OCI-LY7 (cell line): ENCODE measurements at places on chromosomes 11 and 22.

GRCh38 chr11:12540075-12540680, 134.0 kb upstream of the TEAD1 start:
- no peak for DNase-seq

GRCh38 chr22:36823186-36823839, 6.5 kb upstream of the PVALB start:
- DNase-seq, result no peak

DNA sequence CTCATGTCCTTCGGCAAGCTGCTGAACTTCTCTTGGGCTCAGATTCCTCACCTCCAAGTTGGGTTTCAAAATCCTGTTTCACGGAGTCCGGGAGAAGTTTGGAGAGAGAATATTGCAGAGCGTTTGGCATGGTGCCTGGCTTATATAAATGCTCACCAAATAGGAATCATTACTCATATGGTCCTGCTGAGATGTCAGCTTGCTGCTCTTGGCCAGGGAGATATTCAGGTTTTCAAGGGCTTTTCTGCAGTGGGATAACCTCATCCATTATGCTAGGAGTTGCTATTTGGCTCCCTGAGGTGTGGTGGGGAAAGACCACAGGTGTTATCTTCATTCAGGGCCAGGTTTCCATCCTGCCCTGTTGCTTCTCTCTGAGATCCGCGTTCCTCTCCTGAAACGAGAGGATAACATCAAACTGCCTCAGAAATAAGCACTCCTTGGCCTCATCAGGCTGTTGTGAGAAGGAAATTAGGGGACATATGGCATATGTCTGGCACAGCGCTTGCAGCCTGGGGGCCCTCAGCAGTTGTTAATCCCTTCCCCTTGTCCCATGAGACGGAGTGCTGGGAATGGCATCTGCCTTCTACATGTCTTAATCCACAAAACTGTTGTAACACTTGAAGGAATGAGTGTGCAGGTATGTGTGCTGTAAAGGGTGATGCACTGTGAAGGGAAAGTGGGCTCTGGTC, 29.9 kb upstream of the ACER3 start:
- DNase-seq, result no peak

- DNase-seq, result no peak
Measured at GRCh38 chr11:18304745-18305144, 17.2 kb downstream of the HPS5 start.

GRCh38 chr22:37379085-37379484, 48.2 kb downstream of the ELFN2 start:
- DNase-seq, result peak; percentile 46

GRCh38 chr11:120717042-120717441, 205.5 kb downstream of the GRIK4 start:
- no peak for DNase-seq

DNA sequence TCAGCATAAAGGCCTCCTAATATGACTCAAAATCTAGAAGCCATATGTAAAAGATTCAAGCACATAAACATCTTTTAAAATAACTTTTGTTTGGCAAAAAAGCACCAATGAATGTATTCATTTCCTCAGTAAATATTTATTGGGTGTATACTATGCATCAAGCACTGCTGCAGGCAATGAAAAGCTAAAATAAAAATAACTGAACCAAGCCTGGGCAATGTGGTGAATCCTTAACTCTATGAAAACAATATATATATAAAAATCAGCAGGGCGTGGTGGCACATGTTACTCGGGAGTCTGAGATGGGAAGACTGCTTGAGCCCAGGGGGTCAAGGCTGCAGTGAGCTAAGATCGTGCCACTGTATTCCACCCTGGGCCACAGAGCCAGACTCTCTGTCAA, 27.8 kb downstream of the PIK3C2A start:
- DNase-seq, result no peak

- DNase-seq, result no peak
Measured at GRCh38 chr11:101870510-101870909, 44.3 kb upstream of the CEP126 start.

GRCh38 chr11:107856180-107856980, 2.2 kb downstream of the SLC35F2 start:
- no peak for DNase-seq

DNA sequence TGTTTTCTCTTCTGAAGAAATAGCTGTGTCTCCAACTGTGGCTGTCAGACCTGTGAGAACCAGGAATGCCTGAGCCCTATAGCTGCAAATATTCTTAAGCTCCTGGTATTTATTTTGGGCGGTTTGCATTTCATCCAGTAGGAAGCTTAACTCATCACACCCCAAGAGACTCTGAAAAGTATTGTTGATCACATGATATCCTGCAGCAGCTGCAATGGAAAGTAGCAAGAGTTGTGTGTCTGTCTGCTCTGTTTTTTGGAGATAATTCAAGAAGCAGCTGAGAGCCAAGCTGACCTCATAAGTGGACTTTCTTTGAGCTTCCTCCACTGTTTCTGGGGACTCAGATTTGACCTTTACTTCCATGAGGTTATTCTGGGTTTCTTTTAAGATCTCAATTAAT, 36.4 kb upstream of the MRPL17 start:
- DNase-seq, result no peak

DNA sequence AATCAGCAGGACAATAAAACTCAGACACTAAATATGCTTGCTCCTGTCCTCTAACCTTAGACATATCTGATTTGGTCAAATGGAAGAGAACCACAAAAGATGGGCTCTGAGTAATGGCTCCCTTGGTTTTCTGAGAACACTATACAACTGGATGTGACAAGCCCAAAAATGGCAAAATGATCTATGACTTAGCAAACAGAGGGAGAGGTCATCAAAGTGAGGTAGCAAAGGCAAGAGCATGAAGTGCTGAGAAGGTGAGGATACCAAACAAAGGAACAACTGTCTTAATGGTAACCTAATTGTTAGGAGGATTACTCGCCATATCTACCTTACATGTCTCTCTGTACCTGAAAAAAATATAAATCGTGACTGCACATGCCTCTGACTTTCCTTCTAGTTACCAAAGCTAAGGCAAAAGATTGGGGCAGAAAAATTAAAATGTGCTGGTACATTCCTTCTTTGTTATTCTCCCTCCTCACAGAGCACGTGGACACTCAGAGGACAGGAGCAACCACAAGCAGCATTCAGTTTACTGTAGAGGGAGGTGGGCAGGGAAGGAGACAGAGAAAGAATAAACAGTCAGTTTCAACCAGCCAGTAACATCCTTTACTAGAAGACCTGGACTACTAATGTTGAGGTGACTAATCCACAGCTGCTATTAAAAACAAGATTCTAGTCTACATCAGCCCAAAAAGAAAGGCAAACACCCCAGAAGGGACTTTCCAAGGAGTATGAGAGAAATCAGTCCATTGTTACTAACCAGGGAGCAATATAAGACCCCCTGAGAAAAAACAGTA, 88.8 kb downstream of the AMBRA1 start:
- DNase-seq, result no peak

GRCh38 chr22:30575859-30576258, 1.4 kb upstream of the GAL3ST1 start:
- DNase-seq, result no peak

GRCh38 chr11:95088946-95089619, 563 bp upstream of the ENDOD1 start:
- DNase-seq, result no peak

DNA sequence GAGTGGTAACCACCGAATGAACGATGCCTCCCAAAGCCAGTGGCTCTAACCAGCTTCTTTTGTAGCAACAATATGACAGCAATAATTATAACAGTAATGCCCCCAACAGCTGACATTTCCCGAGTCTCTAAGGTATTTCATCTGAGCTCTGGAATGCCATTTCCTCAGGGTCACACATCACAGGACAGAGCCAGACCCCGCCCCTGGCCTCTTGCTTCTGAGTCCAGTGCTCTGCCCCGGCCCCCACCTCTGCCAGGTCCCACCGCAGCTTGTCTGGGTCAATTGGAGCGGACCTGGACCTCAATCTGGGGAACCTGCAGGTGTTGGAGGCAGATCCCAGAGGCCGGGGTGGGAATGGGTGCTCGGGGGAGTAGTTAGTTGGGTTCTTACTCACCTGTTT, 63.8 kb downstream of the IGLL1 start:
- no peak for DNase-seq

GRCh38 chr11:31870609-31871309, 59.6 kb upstream of the PAX6 start:
- DNase-seq, result no peak

DNA sequence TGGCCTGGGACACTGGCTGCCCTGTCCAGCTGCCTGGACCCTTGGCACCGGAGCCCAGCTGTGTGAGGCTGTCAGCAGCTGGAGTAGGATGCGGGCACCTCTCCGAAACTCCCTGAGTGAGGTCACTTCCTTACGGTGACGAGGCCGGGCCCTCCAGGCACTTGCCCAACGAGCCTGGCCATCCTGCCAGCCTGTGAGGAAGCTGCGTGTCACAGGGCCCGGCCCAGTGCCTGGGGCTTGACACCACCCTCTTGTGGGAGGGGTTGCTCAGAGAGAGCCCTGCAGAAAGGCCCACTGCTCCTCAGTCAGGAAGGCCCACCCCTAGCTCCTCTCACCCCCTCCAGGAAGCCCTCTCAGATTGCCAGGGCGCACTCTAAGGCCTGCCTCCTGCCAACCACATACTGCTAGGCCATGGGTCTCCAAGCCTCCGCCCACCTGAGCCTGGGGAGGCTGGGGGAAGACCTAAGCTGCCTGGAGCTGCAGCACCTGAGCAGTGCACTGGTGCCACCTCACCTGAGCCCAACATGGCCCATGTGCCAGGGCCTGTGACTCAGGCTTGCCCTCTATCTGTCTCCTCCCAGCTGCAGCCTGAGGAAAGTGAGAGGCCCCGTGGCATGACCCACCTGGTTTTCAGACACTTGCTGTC, 4.3 kb upstream of the PHLDA2 start:
- no peak for DNase-seq

DNA sequence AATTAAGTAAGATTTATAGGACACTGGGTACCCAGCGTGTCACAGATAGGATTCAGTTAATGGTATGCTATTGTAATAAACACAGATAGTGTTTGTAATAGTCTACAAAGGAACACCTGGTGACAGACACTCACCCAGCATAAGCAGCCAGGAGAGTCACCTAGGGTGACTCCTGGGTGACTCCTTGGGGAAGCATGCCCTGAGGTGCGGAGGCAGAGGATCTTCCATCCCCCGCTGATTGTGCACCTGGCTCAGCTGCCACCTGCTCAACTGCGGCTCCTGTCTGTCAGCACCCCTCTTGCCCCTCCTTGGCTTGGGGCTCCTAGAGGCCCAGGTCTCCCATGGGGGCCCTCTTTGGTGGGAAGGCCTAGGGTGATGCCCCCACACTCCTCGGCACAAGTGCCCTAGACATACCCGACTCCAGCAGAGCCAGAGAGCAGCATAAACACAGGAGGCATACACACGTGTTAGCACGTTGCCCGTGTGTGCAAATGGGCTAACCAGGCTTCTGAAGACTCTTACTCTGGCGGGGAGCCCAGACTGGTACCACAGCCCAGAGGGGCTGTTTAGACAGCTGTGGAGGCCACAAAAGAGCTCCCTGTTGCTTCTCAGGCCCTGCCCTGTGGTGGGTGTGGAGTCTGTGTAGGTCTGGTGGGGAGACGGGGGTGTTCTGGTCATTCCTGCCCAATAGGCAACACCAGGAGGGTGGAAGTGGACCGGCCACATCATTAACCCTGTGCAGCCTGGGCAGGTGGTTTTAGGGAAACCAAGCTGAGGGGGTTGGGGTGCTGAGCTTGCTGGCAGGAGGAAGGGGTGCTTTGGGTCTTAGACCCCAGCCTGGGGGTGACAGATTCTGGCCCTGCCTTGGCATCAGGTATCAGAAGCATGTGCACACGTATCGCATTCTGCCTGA, 3.0 kb downstream of the INPPL1 start:
- DNase-seq, result no peak

DNA sequence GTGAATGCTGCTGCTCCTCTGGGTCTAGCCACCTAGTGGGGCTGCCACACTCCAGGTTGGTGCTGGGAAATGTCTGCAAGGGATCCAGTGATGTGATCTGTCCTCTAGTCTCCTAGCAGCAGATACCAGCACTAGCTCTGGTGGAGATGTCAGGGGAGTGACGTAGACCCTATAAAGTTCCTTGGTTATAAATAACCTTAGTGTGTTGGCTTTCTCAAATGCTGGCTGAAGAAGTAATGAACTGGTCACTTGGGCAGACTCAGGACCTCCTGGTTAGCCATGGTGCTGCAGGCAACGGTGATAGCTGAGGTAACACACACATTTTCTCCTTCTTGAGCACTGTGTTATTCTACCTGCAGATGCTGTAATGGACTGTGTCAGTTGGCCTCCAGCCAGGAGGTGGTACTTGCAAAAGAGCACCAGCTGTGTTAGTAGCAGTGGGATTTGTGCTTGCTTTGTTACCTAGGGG, 35.5 kb downstream of the BBOX1 start:
- DNase-seq, result no peak
